ENCODE measurements at places on chromosomes 16 and 17. TPM values are rescaled to one million over a fixed set of nuclear protein-coding genes. Genes with fewer than 3 reads are reported as not detected.

The TK2 gene
- total RNA-seq: 14.8 TPM

The CBFA2T3 gene
- 0.23 TPM for total RNA-seq

The TERB1 gene
- not detected for total RNA-seq

The FN3K gene
- 9.1 TPM for total RNA-seq

The HSD17B2 gene
- 0.16 TPM for total RNA-seq

The SEPTIN1 gene
- total RNA-seq: 1.9 TPM

The TEKT1 gene
- 0.12 TPM for total RNA-seq

The SCNN1B gene
- 0.14 TPM for total RNA-seq

The CHD9 gene
- total RNA-seq: 18.7 TPM

The ACSM3 gene
- 4.6 TPM for total RNA-seq

The TP53TG3 gene
- 0.45 TPM for total RNA-seq

The KRT17 gene
- 0.90 TPM for total RNA-seq

The PRAC1 gene
- not detected for total RNA-seq

The DECR2 gene
- 18.8 TPM for total RNA-seq

The PLEKHH3 gene
- 18.5 TPM for total RNA-seq

The CEP20 gene
- total RNA-seq: 44.4 TPM

The AATK gene
- 0.34 TPM for total RNA-seq

The GAS7 gene
- total RNA-seq: 0.35 TPM

The CRISPLD2 gene
- total RNA-seq: 3.0 TPM

The PRM1 gene
- not detected for total RNA-seq

The EVPLL gene
- total RNA-seq: 0.06 TPM

The ZG16B gene
- total RNA-seq: 0.91 TPM

The ZDHHC1 gene
- total RNA-seq: 7.6 TPM

The PROCA1 gene
- total RNA-seq: 2.0 TPM

The ARL17B gene
- 6.5 TPM for total RNA-seq

The KRT9 gene
- total RNA-seq: not detected

The MAZ gene
- total RNA-seq: 190 TPM

The KRT25 gene
- not detected for total RNA-seq

The TRPV3 gene
- 0.34 TPM for total RNA-seq

The CCDC78 gene
- total RNA-seq: 6.6 TPM

The TBC1D3L gene
- total RNA-seq: 12.7 TPM

The PDE6G gene
- total RNA-seq: 1.5 TPM

The SOCS1 gene
- total RNA-seq: 1.7 TPM

The KRT32 gene
- not detected for total RNA-seq

The CCDC200 gene
- total RNA-seq: not detected

Measured in A549 treated with RU486 at 1 μM for 4 hours (cell line).